ENCODE measurements at places on chromosomes 12 and 14.

DNA sequence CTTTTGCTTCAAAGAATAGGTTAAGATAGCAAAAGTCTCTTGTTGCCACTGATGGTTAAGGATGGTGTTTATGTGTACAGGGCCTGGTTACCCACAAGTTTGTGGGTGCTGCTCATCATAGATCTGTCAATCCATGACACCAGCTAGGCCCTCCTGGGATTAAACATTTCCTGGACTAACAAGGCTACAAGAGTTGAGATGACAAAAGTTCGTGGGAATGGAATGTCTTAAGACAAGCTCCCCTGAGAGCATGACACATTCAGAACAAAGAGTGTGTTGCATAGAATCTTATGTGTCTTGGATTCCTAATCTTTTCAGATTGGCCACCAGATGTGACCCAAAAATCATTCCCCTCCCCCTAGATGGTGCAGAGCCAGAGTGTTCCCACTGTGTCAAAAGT lies 592.5 kb upstream of the USP15 start:
- ATAC-seq = no peak

GRCh38 chr14:65100922-65101541 lies 1.3 kb downstream of the MAX start:
- no peak for ATAC-seq

DNA sequence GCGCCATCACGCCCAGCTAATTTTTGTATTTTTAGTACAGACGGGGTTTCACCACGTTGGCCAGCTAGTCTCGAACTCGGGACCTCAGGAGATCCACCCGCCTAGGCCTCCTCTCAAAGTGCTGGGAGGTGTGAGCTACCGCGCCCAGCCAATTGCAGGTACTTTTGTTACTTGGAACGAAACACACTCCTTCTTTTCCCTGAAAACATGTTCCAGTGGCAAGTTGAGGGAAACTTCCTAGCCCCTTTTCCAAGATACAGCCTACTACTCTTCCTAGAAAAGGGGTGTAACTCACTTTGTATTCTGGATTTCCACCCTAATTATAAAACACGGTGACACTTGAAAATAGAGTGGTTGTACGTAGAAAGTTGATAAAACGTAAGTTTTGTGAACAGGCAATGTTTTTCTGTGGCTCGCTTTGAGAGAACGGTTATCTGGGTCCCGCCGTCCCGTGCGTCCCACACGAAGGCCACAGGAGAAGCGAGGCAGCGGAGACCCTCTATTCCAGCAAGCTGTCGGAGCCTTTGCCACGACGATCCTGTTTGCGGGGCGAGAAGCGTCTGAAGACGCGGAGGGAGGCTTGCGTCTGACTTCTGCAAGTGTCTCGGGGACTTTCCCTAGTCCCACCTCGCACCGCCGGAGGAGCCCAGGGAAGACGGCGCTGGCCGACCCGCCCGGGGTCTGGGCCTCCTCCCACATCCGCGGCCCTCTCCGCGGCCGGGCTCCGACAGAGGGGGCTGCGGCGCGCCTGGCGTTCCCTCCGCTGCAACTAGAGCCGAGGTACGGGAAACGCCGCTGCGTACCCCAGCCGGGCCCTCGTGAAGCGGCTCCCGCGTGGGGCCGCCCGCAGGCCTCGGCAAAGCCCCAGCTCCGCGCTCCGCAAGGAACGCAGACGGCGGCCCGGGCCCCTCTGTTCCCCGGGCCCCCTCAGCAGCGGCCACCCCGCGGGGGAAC lies 745 bp downstream of the CDCA4 start:
- peak; percentile 28 for ATAC-seq

GRCh38 chr12:130132831-130133511 lies 29.3 kb upstream of the FZD10 start:
- no peak for ATAC-seq

DNA sequence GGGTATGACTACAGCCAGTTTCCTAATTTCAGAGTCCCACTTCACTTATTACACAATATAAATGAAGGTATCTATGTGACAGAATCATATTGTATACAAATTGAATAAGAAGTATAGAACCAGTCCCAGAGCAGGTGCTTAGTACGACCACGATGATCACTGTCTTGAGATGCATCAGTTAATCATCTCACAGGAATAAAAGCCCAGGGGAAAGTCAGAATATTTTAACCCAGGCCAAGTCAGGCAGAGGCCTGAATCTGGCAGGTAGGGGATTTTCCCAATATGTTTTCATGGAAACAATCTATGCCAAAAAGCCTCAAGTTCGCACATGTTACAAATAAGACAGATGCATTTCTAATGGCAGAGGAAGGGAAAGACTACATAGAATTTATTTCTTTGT lies 758.4 kb downstream of the BCL11B start:
- no peak for ATAC-seq

GRCh38 chr12:54138219-54138618 lies 50.6 kb downstream of the SMUG1 start:
- no peak for ATAC-seq

DNA sequence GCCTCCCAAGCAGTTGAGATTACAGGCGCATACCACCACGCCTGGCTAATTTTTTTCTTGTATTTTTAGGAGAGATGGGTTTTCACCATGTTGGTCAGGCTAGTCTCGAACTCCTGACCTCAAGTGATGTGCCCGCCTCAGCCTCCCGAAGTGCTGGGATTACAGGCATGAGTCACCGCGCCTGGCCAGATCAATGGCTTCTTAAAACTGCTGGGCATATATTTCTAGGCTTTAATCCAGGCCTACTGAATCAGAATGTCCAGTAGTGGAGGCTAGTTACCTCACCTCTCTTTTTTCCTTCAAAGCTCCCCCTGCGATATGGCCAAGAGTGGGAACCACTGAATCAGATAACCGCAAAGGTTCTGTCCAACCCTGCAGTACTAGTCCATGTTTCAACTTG lies 17.1 kb downstream of the POU6F1 start:
- ATAC-seq = no peak

DNA sequence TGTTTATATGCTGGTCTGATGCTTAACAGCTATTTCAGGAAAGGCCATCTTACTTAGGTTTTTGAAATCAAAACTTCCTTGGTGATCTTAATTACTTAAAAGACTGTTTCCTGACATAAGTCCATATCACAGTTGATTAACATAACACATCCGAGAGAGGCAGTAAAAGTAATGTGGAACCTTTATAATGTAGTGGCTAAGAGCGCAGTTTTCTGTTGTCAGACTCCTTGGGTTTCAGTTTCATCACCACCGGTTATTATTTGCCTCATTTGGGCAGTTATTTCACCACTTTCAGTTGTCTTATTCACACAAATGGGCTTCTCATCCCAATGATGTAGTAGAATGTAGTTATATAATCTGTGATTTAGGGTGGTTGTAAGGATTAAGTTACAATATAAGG lies 30.9 kb downstream of the TBC1D15 start:
- ATAC-seq = no peak

DNA sequence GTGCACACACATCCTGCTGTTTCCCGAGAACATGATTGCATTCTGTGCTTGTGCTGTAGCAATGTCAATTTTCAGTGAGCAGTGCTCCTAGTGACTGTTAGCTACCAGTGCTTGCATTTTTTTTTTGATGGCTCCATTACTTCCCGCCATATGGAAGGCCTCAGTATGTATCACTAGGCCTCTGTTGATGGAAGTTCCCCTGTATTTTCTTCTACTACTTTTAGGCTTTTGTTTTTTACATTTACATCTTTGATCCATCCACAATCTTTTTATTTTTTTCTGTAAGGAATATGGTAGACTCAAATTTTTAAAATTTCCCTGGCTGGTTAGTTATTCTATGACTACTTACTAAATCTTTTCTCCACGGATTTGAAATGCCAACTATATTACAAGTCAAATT lies 49.1 kb downstream of the ZNF664 start:
- ATAC-seq = no peak

DNA sequence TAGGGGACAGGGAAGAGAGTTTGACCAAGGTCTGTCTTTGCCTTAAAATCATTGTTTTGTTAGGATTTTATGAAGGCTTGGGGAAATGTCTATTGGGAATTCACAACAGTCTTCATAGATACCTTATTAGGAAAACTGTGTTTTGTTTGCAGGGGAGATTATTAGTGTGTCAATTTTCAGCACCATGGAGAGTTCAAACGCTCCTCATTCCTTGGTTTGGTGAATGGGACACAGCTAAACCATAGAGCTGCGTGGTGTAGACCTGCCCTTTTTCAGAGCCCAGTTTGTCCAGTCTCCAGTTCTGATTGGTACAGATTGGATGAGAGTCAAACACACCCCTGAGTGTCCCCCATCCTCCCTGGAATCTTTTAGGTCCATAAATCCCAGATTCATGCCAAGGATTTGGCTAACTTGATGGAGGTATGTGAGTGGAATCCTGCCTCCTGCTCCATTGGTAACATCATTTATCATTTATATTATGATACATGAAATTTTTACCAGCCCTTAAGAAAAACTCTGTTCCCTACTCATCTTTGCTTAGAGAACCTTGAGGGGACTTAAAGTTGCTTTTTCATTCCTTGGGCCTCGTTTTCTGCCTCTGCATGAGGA lies 12.0 kb downstream of the NGDN start:
- ATAC-seq = no peak

DNA sequence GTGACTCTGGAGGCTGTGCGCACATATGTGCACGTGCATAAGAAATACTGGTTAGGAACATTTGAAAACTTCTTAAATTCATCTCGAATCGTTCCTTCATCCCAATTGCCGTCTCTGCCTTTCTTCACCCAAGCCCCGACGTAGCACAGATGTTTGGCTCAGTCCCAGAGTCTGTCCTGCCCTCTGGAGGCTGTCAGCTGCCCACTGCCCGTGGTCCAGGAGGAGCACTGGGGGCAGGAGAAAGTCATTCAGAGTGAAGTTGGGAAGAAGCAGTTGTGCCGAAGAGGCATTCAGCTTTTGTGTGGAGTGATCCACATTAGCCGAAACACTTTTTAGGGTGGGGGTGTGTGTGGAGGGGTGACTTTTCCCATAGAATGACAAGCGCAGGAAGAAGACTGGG lies 124.9 kb downstream of the TSPAN9 start:
- no peak for ATAC-seq

DNA sequence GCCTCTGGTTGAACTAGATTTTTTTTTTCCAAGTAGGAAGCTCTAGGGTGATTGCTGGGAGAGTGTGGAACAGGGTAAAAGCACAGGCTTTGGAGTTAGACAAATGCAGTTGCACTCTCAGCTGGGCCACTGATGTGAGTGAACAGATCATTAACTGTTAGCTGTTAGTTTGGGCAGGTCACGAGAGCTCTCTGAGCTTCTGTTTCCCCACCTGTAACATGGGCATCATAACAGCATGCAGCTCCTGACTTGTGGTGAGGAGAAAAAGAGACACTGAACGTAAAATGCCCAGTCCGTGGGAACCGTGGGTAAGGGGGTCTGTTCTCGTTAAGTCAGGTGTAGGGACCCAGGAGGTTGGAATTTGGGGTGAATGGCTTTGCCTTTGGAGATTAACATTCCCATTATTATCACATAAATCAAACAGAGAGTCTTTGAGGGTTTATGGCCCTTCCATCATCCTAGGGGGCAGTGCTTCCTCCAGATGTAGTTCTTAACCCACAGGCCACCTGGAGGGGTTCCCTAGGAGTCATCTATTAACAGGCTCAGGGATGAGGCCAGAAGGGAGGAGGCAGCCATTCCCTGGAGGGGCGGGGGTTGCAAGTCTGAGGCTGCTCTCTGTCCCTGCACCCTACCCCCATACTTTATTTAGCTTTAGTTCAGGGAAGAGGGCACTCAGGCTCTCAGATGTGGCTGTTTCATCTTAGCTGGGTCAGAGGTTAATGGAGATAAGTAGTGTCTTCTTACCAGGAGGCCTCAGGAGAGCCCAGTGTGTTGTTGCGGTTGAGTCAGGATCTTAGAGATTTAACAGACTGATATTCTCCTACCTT lies 135.2 kb downstream of the DACT1 start:
- no peak for ATAC-seq

DNA sequence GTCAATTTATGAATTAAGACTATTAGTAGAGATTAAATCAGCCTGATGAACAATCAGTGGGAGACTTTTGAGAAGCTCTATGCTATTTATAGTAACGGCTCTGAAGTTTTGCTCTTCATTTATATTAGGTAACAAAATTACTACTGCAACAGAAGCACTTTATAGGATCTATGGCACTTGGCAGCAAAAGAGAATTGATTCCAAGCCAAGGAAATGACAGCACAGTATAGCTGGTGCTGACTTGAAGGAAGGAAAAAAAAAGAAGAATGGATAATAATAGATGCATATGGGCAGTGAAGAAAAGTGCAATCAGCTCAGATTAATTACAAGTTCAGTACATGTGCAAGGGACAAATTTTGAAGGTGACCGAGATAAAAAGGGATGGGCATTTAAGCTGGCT lies 228.2 kb upstream of the PPFIA2 start:
- no peak for ATAC-seq

DNA sequence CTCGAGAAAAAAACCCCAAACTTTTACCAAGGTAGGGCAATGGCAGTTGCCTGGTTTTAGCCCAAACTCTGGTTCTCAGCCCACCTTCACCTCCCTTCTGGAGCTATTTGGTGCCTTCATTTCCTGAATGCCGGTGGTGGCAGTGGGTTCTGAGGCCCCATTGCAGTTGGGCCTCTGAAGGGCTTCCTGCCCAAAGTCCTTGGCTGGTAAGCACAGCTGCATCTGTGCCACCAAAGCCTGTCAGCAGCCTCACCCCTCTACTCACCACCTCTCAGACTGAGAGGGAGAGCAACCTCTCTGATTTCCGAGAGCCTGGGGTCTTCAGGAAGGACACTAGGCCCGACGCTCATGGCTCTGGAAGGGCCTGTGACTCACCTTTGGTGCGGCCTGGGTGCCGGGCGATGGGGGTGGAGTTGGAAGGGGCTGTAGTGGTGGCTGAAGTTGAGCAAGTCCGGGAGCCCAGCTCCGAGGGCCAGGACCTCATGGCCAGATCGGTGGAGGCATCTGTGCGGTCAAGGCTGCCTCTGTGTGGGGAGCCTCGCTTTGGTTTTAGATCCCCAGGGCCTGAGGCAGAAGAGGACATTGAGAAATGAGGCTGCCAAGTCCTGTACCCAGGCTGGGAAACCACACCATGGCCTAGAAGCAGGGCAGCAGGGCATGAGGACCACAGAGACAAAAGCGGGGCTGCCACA lies 38.6 kb upstream of the GPR68 start:
- ATAC-seq = no peak

GRCh38 chr12:111686574-111687105 lies 787 bp downstream of the ACAD10 start:
- ATAC-seq = no peak

- ATAC-seq = no peak
Measured at GRCh38 chr14:36931791-36932190, 240.6 kb downstream of the SLC25A21 start.

GRCh38 chr12:91601054-91601453 lies 418.4 kb upstream of the DCN start:
- no peak for ATAC-seq

DNA sequence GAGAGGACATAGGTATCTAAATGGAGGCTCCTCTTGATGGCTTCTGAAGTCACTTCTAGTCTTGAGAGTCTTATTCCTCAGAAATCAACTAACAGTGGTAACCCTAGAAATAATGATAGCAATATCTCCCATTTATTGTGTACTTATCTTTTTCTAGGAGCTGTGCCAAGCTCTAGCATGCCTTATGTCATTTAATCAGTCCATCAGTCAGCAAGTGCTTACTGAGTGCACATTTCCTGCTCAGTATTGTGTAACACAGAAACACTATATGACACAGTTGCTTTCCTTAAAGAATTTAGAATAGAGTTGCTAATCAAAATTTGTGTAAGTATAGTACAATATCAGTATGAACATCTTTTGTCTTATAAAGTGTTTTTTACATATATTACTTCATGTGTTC lies 36.6 kb downstream of the KRT76 start:
- ATAC-seq = no peak

GRCh38 chr12:113875691-113876090 lies 90.4 kb downstream of the RBM19 start:
- ATAC-seq = no peak

- no peak for ATAC-seq
Measured at GRCh38 chr12:109763201-109763841, 49.7 kb downstream of the FAM222A start.

GRCh38 chr12:50022903-50023302 lies 2.4 kb downstream of the RACGAP1 start:
- ATAC-seq = no peak

All from motor neuron (in vitro differentiated cells).